ENCODE measurements at places on chromosomes 2 and 18.
A peak's percentile ranks its signal among the peaks of the same experiment; 100 is the strongest.

DNA sequence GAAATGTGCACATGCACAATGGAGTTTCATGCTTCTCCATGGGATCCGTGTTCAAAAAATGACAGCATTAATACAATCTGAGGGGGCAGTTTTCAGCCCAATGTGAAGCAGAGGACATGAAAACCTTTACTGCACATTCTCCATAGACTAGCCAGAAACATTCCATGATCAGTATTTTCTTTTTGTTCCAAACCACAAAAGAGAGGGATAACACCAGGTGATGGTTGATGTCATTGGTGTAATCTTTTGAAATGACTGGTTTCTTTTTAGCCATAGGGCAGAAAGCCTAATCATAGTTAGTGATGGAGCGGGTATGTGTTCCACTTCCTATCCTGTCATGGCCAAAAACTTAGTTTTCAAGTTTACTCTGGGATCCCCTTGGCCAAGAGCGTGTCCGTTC lies 1.8 kb upstream of the KYNU start:
- peak; percentile 26 for DNase-seq

GRCh38 chr2:201465524-201465971 lies 14.0 kb downstream of the STRADB start:
- peak; percentile 33 for DNase-seq

- no peak for DNase-seq
Measured at GRCh38 chr2:58609326-58609725, 368.2 kb upstream of the FANCL start.

GRCh38 chr2:17401096-17401495 lies 117.1 kb downstream of the RAD51AP2 start:
- DNase-seq: peak; percentile 36

DNA sequence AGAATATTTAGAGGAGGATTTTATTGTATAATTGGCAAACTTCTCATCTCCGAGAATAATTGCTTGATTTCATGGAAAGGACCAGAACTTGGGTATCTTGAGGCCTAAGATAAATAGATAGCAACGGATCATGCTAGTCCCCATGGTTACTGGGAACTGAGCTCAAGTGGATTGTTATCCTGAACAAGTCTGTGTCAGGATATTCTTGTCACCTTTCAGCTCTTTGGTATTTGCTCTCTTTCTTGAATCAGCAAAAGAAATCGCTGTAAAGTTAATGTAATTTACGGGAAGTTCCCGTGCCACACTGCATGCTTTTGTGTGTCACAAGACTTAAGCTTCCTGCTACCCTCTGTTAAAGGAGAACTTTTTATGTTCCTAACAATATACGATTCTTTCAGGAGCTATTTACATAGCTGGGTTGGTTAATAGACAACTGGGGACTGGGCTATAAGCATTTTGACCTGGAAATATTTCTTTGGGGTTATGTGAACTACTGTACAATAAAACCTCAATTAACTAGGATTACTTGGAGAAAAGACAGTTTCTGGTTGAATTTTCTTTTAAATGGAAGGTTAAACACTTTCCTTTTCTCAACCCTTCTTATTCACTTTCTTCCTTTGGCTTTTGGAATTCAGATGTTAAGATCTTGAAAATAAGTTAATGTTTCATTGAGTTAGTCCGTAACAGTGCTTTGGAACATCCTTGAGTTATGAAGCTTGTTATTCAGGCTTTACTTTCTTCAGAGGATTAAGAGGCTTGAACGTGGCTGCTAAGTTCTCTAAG lies 151.2 kb downstream of the FMNL2 start:
- peak; percentile 72 for DNase-seq

DNA sequence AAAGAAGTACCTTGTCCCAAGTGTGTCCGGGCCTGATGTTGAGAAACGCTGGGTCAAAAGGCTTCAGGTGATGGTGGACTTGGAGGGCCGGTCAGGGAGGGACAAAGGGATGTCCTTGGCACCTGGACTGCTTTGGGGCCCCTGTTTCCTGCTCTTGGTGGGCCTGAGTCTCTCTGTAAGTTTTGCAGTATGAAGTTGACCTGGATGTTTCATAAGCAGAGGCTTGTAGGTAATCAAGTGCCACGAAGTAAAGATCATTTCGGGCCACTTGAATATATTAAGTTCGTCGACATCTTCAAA lies 29.4 kb downstream of the ASAP2 start:
- no peak for DNase-seq
